AG10803 (cell line): ENCODE measurements at places on chromosomes 12 and 14.

- peak; percentile 56 for DNase-seq
Observed at GRCh38 chr12:39102474-39103209, 197.3 kb upstream of the CPNE8 start.

DNA sequence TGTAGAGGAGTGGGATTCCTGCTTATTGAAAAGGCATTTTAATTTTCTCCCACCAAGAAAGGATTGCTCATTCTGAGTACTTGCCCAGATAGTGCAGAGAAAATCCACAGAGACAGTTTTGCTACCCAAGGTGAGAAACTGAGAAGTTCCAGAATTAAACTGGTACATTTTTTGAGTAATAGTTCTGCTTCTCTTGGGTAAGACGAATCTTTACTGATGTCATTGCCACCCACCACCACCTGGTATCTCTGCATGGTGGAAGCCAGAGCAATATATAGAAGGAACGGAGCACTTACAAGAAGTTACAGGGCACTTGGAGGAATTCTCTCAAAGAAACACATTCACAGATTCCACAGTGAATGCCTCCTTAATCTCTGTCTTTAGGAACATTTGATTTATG, 20.7 kb upstream of the FRMD6 start:
- no peak for DNase-seq

DNA sequence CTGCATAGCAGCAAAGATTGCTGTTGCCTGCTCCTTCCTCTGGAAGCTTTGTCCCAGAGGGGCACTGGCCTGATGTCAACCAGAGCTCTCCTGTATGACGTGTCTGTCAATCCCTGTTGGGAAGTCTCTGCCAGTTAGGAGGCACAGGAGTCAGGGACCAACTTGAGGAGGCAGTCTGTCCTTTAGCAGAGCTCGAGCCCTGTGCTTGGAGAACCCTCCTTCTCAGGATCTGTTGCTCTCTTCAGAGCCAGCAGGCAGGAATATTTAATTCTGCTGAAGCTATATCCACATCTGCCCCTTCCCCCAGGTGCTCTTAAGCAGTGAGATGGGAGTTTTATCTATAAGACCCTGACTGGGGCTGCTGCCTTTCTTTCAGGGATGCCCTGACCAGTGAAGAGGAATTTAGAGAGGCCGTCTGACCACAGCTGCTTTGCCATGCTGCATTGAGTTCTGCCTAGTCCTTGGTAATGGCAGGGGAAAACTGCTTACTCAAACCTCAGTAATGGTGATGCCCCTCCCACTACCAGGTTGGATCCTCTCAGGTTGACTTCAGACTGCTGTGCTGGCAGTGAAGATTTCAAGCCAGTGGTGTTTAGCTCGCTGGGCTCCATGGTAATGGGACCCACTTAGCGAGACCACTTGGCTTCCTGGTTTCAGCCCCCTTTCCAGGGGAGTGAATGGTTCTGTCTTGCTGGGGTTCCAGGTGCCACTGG, 218.6 kb upstream of the SLC38A2 start:
- DNase-seq = no peak

DNA sequence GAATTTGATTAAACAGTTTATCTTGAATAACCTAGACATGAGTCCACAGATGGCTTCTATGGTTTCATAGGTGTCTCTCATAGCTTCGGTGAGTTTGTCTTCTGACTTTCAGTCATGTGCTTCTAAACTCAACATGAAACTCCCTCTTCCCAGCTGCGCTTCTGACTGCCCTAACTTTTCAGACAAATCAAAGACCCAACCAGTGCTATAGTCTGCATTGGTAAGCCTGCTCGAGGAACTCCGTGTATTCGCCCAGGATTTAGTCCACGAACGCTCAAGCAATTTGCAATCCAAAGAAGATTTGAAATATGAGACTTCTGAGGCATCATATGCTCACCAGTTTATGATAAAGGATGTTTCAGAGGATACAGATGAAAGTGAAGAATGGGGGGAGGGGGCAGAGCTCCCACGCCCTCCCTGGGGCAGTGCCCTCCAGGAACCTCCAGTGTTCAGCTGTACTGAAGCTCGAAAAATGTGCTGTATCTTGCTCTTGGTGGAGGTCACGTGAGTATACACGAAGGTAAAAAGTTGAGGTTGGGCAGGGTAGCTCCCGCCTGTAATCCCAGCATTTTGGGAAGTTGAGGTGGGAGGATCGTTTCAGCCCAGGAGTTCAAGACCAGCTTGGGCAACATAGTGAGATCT, 5.2 kb upstream of the RILPL2 start:
- no peak for DNase-seq

DNA sequence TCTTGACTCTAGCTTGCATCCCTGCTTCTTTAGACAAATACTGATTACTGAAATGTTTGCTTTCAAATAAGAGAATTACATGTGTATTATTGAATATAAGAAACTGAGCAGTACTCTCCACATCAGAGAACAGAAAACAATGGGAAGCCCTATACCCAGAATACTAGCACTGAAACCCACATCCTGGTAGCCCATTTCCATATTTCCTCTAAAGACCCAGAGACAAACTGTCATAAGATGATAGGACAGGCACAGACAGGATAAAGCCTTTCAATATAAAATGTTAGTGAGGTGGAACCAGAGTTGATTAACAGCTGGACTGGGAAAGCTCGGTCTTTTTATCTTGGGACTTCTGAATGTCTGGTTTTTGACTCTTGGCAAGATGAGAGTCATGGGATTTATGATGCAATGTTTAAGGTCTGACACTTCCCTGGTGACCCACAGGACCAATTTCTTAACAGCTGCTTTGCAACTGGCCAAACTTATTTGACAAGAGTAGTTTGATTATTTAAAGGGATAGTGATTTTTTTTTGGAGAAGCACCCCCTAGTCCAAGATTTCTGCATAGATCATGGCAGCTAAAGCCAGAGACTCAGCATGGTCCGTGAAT, 166.9 kb upstream of the ATXN7L3B start:
- no peak for DNase-seq
